Spinal cord (tissue), 10 donors: ENCODE measurements at places on chromosomes 4 and X. TPM values are rescaled to one million over a fixed set of nuclear protein-coding genes. Genes with fewer than 3 reads are reported as not detected.

The TAF9B gene
- total RNA-seq: 30.3 TPM

The APBB2 gene
- total RNA-seq: 85.5 TPM

The ZIC3 gene
- total RNA-seq: 12.1 TPM

The ARL9 gene
- total RNA-seq: 1.2 TPM

The CACNA1F gene
- total RNA-seq: under 0.01 TPM

The SULT1B1 gene
- 3.6 TPM for total RNA-seq
